ENCODE measurements at places on chromosomes 12 and 14. TPM values are rescaled to one million over a fixed set of nuclear protein-coding genes. Genes with fewer than 3 reads are reported as not detected.

- DNase-seq = no peak
Measured at GRCh38 chr12:1643905-1644533, 15.0 kb downstream of the WNT5B start.

Gene TGFB3
- 4.9 TPM for total RNA-seq

DNA sequence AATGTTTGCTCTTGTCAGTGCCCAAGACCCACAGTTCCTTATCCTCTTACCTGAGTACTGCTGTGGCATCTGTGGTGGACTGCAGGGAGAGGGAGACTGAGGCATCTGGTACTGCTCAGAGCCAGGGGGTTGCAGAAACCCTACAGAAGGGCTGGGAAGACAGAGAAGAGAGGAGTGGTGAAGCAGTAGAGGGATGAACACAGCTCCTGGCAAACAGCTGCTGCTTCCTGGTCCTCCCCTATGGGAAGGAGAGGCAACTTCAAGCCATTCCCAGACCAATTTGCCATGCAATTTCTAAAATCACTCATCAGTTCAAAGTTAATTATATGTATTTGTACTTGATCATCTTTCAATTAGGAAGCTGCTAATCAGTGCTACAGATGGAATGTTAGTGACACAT, 15.7 kb upstream of the STAC3 start:
- peak; percentile 92 for DNase-seq

Gene CIDEB
- total RNA-seq = 0.20 TPM
